ENCODE measurements at places on chromosomes 11 and 22. TPM values are rescaled to one million over a fixed set of nuclear protein-coding genes. Genes with fewer than 3 reads are reported as not detected.
A peak's percentile ranks its signal among the peaks of the same experiment; 100 is the strongest.

The GNAZ gene
- polyA plus RNA-seq, result 4.6 TPM

DNA sequence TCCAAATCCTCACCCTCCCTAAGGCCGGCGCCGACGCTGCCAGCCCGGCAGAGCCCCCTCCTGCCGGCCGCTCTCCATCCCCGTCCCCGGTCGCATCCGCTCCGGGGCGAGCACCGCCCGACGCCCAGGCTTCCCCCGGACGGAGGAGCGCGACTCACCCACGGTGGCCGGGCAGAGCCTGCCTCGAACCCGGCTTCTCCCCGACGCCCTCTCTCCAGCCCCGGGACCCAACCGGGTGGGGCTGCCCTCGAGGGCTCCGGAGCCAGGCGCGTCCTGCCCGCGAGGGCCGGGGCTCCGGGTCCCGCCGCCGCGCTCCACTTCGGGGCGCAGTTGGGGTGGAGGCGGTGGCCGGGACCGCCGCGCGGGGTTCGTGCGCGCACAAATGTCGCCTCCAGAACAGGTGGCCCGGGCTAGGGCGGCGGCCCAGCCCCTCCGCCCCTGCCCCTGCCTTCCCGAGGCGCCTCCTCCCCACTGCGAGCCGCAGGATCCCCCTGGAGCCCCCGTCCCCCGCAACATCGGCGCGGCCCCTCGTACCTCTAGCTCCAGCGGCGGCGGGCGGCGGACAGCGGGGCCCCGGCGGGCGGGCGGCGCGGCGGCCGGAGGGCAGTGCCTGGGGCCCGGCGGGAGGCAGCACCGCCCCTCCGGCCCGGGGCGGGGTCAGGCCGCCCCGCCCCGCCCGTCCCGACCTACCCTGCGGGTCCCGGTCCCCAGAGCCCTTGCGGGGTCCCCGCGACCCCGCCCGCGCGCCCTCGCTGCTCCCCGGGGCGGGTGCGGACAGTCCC, at the start of gene A4GALT:
Gene A4GALT (minus strand): TSS at position 608 of the 782 bp plus-strand sequence. CDS start 26,919 bp downstream, outside the sequence.
- DNase-seq, result no peak

The CRYBB3 gene
- polyA plus RNA-seq, result 0.16 TPM

The RFPL1 gene
- 0.37 TPM for polyA plus RNA-seq

GRCh38 chr11:8384199-8384821, 120.6 kb upstream of the LMO1 start:
- DNase-seq, result peak; percentile 37

DNA sequence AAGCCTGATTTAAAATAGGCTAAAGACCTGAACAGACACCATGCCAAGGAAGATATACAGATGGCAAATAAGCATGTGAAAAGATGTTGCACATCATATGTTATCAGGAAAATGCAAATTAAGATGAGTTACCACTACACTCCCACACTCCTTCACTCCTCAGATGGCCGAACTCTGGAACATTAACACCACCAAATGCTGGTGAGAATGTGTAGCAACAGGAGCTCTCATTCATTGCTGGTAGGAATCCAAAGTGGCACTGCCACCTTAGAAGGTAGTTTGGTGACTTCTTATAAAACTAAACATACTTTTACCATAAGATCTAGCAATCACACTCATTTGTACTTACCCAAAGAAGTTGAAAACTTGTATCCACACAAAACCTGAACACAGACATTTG, 2047.3 kb downstream of the LRRC4C start:
- no peak for DNase-seq

- no peak for DNase-seq
These were observed 70.7 kb upstream of the CCDC179 start for GRCh38 chr11:22930816-22931594.

The POU2AF3 gene
- 17.2 TPM for polyA plus RNA-seq

DNA sequence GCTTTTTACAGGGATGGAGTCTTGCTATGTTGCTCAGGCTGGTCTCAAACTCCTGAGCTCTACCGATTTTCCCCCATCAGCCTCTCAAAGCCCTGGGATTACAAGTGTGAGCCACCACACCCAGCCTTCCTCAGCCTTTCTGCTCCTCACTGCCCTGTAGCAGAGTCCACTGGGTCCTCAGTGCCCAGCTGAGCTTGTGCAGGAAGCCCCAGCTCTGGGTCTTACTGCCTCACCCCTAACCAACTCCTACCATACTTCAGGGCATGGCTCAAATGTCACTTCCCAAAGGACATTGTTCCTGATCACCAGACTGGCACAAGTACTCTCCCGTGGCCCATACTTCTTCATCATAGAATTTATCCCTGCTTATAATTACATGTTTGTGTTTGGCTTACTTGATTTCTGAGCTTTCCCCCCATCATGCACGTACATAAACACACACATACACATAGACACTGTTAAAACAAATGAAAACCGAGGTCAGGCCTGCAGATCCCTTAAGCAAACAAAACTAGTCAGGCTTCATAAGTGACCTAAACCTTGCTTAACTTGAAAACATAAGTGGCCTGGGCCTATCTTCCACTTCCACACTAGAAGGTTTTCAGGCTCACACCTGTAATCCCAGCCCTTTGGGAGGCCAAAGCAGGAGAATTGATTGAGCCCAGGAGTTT, 14.0 kb upstream of the SLC43A3 start:
- DNase-seq, result no peak

DNA sequence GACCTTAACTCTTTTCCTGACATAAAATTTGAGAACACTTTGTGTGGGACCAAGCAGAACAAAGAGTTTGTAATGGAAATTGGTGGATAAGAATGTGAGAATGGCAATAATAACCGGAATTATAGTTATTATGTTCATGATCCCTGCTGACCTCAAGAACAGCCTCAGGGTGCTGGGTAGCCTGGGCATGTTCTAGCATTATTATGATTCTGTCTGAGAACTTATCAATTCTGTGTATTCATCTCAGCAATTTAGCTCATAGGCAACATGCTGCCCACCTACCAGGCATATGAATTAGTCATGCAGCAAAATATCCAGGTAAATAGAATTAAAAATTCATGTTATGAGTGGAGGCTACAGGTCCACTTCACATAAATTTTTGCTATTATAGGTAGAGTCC, 61.9 kb downstream of the CTSC start:
- DNase-seq, result no peak

The HTR3B gene
- polyA plus RNA-seq, result 0.34 TPM

DNA sequence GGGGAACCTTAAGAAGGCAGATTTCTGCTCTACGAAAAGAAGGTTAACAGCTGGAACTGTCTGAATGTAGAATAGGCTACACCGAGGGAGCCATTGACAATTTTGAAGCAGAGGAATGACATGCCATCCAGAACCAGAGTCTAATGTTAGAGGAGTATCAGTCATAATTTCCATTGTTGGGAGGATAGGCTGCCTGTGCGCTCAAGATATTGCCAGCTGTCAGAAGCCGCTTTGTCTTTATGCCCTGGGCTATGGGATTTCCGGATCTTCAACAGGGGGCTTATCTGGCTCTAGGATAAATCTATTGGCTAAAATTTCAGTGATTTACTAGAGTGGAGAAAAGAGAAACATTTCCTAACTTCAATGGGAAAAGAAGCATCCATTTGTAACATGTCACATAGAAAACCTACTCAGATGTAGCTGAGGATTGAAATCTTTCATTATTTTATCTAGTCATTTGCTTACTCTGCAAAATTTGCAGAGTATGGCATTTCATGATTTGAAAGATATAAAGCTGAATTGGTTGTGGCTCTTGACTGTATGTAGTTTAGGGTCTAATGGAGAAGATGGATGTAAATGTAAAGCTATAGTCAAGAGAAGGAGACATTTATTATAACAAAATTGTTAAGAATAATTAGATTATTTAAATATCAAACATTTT, 78.9 kb downstream of the ANO3 start:
- DNase-seq, result no peak

DNA sequence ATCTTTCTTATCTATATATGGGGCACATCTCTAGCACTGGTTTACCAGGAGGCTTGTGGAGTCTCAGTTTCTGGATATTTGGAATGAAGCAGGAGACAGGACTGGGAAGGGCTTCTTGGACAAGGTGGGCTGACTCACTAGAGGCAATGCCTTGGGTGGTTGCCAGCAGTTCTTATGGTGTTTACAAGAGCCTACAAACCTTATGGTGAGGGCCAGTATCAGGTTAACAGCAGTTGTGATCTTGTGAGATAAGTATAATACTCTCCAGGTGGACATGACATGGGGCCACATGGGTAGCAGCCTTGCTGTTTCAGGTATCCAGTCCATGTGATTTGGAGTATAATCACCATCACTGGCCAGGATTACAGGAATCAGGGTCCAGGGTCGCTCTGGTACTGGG, 10.2 kb downstream of the FUT4 start:
- no peak for DNase-seq

GRCh38 chr11:117875382-117876058, 938 bp downstream of the FXYD6 start:
- DNase-seq, result peak; percentile 24

- DNase-seq, result no peak
These were observed 27.0 kb downstream of the ART5 start for GRCh38 chr11:3614742-3615171.

DNA sequence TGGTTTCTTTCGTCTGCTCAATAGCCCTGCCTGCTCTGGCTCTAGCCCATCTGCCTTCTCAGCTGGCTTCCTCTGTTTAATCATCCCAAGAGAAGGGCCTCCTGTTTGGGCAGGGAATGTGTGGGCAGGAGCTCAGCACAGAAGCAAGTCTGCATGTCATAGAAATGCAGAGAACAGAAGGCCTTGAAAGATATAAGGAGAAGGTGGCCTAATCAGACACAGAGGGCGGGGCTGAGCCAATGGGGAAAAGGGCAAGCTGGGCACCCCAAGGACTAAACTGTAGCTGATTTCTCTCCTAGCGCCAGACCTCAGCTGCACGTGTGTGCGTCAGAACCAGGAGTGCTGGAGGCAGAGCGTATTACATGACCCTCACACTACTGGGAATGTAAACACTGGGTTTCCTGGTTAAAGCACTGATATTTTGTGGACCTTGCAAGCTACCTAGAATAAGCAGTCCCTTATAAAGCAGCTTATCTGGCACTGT, 7.6 kb upstream of the CCKBR start:
- peak; percentile 84 for DNase-seq

The ARHGAP20 gene
- 2.2 TPM for polyA plus RNA-seq

The ABCC8 gene
- 23.5 TPM for polyA plus RNA-seq

GRCh38 chr11:61019037-61019831, 47.8 kb downstream of the CD6 start:
- no peak for DNase-seq

GRCh38 chr11:23973244-23973643, 523.6 kb upstream of the LUZP2 start:
- no peak for DNase-seq

GRCh38 chr11:30786256-30787110, 200.3 kb upstream of the MPPED2 start:
- no peak for DNase-seq

The PARVG gene
- 6.7 TPM for polyA plus RNA-seq

DNA sequence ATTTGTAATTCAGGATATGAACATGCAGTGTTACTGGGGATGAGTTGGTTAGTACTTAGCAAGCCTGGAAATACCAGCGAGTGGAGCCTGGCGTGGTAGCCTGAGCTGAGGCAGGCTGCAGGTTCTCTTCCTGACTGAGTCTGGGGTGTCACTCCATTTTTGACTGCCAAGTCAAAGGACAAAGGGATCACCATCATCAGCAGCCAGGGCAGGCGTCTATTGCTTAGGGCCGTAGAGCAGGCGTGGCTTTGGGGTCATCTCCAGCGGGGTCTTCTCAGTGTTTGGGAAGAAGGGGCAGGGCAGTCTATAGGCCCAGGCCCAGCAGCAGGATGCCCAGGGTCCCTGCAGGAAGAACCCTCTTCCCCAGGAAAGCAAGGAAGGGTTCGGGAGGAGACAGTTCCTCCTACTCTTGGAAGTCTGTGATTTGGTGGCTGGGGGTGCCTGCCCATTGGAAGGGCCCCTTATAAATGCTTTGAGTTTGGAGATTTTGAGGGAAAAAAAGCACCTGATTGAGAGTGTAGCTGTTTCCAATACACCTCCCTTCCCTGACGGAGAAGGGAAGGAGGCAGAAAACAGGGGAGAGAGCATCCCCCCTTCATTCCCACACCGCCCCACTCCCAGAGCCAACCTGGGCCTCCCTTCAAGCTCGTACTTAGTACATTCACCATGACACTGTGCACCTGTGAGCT, 51.5 kb upstream of the SPATA19 start:
- DNase-seq, result no peak

DNA sequence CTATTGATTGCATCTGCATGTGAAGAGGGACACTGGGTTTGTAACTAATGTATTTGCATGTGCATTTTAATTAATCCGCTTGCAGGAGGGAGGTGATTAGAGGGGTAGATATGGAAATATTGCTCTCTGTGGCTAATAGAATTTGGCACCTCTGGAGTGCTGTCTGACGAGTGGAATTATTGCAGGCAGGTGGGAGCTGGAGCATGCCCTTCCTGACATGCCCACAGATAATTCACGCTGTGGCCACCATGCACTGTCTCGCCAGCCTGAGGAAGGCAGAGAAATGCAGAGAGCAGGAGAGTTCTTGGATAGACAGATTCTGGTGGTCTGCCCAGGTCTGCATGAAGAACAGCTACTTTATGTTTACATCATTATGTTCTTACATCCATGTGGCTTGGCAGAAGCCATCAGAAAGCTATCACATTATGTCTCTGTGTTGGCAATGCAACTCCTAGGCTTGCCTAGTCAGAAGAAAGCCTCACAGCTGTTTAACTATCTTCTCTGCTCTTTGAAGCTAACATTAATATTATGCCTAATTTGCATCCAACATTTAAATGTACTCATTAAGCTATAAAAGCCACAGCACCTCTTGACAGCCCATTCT, 89.4 kb upstream of the DRD2 start:
- no peak for DNase-seq

The MS4A18 gene
- polyA plus RNA-seq, result 0.30 TPM

DNA sequence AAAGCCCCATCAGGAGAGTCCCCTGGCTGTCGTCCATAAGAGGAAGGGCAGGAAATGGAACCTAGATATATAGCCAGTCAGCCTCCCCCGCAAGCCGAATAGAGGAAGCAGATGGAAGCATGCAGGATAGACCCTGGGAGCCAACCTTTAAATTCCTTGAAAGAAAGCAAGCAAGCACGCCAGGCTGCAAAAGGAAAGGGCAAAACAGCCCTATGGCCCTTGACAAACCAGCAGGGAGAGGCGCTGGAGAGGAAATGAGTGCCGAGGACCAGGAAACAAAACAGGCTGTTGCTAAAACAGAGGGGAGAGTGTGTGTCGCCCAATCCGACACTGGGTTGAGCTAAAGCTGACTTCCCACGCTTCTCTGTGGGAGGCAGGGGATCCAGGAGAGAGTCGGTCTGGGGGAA, 203.5 kb upstream of the MTNR1B start:
- peak; percentile 8 for DNase-seq

- DNase-seq, result peak; percentile 55
These were observed 25.1 kb upstream of the RELT start for GRCh38 chr11:73350908-73351636.

GRCh38 chr22:24134090-24134846, 47.0 kb upstream of the SUSD2 start:
- DNase-seq, result no peak

GRCh38 chr11:121119440-121119839, 18.4 kb downstream of the TECTA start:
- no peak for DNase-seq

Measured in large intestine (tissue), 12 donors.